ENCODE measurements at places on chromosomes 2 and 18.

DNA sequence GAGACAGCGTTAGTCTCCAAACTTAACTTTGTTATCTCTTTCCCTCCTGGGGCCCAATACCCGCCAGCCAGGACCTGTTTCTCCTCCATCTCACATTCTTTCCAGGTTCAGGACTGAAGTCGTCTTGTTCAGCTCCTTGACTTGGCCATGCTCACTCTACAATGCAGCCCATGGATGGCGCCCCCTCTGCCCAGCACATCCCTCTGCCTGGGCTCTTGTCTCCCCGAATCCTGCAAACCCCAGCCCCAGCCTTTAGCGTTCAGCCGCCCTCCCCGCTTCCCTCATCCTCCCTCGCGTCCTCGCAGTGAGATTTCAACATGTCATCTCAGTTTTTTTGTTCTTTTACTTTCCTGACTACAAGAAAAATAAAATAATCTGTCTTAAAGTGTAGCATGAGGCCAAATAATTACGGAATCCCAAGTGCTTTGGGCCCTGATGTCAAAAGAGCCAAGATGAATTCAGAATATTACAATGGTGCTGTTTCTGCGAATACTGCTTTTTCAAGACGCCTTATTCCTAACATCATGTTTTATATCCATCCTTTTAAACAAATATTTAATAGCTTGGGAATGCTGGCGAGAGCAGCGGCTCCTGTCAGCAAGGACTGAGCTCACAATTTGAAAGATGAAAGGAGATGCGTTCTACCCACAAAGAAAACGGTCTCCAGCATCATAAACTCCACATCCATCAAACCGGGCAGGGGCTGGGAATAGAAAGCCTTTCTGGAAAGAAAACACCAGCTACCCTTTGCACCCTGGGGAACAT is 1.0 kb downstream of the FAM178B start:
- DNase-seq = no peak

- no peak for DNase-seq
Measured at GRCh38 chr18:22267697-22268096, 98.3 kb downstream of the GATA6 start.

DNA sequence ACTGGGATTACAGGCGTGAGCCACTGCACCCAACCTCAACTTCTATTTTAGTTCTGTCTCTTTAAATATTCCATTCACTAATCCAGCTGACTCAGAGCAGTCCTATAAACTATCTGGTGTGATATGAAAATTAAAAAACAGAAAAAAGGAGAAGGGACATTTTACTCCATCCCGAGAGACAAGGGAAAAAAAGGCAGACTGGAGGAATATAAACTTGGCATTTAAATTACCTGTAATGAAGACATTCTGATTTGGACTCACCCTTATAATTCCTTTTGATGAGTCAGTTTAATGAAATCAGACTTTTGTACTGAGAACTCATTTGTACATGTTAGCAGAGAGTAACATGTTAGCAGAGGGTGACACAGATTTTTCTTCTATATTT is 74.8 kb upstream of the RIOK3 start:
- no peak for DNase-seq

- no peak for DNase-seq
Measured at GRCh38 chr2:29616569-29616968, 304.8 kb downstream of the ALK start.

DNA sequence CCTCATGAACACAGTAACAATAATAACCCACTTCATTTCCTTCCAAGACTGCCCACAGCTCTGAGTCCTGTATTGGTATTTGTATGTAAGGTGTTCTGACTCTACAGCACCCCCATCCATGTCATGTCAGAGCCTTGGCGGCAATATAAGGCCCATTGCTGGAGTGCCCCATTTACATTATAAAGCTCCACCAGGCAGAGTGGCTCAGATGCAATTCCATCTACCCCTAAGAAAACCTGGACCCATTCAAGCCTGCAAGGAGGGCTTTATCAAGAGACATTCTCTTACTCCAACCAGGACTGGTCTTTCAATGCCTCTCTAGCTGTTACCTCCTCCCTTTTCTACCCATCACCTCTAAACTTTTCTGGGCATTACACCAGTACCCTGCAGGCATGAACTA is 101.6 kb downstream of the ANTXR1 start:
- no peak for DNase-seq

GRCh38 chr2:239222706-239223309 is 178.0 kb downstream of the HDAC4 start:
- DNase-seq = no peak

- no peak for DNase-seq
Measured at GRCh38 chr2:197851451-197851850, 47.1 kb downstream of the PLCL1 start.

GRCh38 chr18:24013051-24013450 is 1.5 kb upstream of the TTC39C start:
- DNase-seq = no peak

DNA sequence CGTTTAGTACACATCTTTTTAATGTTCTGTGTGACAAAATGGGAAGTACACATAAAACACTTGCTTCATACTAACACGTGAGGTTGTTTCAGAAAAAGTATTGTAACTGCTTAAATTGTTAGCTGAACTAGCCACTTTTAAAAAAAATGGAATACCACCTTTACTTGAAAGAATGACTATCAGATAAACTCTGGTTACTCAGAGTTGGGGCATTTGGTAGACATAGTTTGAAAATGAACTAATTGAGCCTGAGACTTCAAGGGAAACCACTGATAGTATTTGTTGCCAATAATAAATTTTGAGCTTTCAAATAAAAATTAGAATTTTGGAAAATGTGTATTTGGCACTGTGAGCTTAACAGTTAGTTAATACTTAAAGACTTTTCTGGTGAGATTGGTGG is 103.0 kb upstream of the FBXO11 start:
- no peak for DNase-seq

DNA sequence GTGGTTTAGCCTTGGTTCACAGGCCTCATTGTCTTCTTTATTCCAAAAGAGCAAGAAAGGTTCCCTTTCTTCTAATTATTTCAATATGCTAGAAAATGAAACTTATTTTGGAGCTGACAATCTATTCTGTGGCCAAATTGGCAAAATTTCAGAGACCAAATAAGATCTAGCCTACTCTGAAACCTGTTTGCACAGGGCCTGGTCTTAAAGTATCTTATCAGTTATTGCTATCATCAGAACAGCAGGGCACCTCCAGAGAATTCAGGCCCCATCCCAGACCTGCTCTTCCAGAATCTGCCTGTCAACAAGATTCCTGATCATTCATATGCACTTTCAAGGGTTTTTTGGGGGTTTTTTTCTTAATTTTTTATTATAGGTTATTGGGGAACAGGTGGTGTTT is 198.7 kb downstream of the ANAPC1 start:
- no peak for DNase-seq

DNA sequence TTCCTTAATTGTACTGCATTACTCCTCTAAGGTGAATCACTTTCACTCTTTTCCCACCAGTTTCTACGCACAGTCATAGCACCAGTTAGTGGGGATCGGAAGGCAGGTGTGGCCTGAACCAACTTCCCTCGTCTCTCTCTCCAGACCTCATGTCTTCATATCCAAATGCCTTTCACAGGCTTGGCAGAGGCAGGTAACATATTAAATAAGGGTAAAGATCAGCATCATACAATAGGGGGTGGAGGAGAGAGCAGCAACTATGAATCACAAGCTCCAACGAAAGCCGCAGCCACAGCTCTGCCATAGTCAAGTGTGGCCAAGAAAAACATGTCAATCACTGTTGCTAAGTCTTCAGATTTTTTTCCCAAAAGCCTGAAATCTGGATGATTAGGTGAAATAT is 40.3 kb downstream of the AP1S3 start:
- no peak for DNase-seq

GRCh38 chr2:234136461-234136860 is 86.0 kb downstream of the SPP2 start:
- no peak for DNase-seq

DNA sequence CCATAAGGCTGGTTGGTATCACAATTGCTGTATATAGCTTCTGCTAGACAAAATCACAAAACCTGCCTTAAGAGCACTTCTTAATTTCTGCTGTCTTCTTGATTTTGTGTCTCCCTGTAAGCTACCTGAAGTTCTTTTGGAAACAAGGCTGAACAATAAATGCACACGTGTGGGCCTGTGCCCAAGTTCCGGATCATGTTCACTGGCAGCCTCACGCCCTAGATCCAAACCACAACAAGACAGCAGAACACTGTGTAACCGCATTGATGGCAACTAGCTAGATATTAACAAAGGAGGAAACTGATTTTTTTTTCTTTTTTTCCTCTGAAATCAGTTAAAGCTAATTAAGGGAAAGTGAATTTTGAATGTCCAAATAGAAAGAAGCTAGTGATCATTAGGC is 81.5 kb upstream of the LYPD6B start:
- no peak for DNase-seq

DNA sequence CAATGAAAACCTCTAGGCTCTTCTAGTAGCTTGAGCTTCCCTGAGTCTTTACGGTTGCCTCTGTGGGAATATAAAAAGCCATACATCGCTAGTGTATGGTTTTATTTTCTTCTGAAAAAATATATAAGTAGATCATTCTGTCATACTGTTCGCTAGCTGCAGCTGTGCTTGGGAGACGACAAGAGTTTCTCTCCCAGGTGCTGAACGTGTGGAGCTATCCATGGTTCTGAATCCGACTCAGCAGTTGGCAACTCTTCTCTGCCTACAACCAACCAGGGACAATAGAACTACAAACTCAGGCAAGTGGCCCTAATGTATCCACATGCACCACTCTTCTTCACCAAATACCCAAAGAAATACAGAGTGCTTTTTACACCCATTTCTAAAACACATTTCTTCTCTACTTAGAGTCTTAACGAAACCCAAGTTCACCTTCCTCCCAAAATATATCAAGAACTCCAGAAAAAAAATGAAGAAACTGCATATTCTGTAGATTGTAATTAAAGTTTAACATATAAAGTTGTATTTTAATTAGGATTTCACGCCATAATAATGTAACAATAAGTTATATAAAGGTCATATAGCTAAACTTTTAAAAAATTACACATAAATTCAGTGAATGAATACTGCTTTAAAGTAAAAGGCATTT is 2.2 kb upstream of the KCNH7 start:
- DNase-seq = no peak

GRCh38 chr2:217857624-217858506 is 144.9 kb downstream of the TNS1 start:
- DNase-seq = no peak

- peak; percentile 55 for DNase-seq
Measured at GRCh38 chr2:130824492-130825061, 12.1 kb upstream of the ARHGEF4 start.

- DNase-seq = no peak
Measured at GRCh38 chr2:54898456-54899226, 151.6 kb downstream of the RTN4 start.

GRCh38 chr2:28666496-28667184 is 85.0 kb upstream of the PPP1CB start:
- no peak for DNase-seq

GRCh38 chr2:142675398-142675797 is 202.1 kb upstream of the KYNU start:
- no peak for DNase-seq

- DNase-seq = no peak
Measured at GRCh38 chr2:64114063-64114911, 29.9 kb downstream of the PELI1 start.

DNA sequence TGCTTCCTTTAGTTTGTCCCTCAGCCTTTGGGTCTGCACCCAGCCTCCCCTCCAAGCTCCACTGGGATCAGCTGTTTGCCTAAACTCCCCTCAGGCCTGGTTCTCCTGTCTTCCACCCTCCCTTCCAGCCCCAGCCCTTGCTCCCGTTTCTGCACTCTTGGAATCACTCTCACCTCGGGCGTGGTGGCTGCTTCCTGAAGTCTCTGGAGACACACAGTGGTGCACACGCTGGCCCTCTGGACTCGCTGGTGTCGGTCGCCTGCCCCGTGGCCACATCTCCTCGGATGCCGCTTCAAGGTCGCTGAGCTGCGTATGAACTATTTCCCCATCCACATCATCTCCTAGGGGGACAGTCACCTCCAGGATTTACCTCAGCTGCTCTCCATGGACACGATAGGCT is 46.3 kb downstream of the PSMG2 start:
- DNase-seq = no peak

DNA sequence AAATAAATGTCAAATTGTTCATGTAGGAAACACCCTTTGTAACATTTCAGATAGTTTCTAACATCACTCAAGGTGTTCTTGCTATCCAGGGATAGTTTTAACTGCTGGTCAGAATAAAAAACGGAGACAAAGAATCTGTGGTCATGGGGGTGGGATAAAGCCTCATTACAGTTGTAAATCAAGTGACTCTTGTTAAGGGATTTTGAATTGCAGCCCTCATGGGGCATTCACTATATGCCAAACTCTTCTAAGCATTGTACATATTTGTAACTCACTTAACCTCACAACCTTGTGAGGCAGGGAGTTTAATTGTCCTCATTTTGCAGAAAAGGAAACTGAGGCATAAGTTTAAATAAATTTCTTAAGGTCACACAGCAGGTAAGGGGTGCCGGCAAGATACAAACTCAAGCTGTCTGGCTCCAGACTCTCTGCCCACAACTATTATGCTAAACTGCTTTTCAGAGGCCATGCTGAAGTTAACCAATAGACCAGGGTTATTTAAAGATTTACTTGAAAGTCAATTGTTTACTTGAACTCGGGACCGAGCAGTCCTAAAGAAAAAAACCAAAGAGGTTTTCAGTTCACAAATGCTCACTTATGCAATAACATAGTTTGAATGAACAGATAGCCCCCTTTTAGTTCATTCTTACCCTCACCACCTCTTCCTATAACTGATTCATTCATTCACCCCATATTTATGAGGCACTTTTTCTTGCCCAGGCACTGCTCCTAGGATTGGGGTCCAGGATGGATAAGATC is 121.6 kb upstream of the FZD5 start:
- no peak for DNase-seq

- DNase-seq = no peak
Measured at GRCh38 chr18:67108894-67109293, 407.6 kb downstream of the DSEL start.

- DNase-seq = no peak
Measured at GRCh38 chr2:133589456-133589855, 21.2 kb upstream of the NCKAP5 start.

GRCh38 chr2:60652832-60653340 is 99.4 kb upstream of the BCL11A start:
- no peak for DNase-seq

GRCh38 chr18:53649621-53650020 is 574.8 kb downstream of the MBD2 start:
- DNase-seq = no peak

DNA sequence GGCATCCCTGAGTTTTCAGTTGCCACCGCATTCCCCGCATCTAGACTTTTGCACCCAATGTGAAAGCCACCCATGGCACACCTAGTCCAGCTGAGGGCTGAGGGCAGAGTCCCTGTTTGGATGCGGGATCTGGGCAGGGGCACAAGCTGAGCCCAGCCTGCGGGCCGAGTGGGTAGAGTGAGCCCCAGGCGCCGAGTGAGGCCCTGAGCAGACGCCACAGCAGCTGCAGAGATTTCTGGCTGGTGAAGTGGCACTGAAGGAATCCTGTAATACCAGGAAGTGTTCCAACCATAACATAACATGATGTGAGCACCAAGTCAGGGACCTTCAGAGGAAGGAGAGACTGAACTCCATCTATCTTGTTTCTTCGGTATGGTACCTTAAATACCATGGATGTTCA is 27.7 kb upstream of the FRZB start:
- DNase-seq = no peak
